ENCODE measurements at places on chromosomes 4 and X. TPM values are rescaled to one million over a fixed set of nuclear protein-coding genes. Genes with fewer than 3 reads are reported as not detected.

Gene NDNF
- total RNA-seq: 0.18 TPM

- DNase-seq: no peak
Observed at GRCh38 chrX:39627257-39627656, 470.5 kb downstream of the BCOR start.

- DNase-seq: no peak
Observed at GRCh38 chr4:165470009-165470408, 91.2 kb downstream of the CPE start.

DNA sequence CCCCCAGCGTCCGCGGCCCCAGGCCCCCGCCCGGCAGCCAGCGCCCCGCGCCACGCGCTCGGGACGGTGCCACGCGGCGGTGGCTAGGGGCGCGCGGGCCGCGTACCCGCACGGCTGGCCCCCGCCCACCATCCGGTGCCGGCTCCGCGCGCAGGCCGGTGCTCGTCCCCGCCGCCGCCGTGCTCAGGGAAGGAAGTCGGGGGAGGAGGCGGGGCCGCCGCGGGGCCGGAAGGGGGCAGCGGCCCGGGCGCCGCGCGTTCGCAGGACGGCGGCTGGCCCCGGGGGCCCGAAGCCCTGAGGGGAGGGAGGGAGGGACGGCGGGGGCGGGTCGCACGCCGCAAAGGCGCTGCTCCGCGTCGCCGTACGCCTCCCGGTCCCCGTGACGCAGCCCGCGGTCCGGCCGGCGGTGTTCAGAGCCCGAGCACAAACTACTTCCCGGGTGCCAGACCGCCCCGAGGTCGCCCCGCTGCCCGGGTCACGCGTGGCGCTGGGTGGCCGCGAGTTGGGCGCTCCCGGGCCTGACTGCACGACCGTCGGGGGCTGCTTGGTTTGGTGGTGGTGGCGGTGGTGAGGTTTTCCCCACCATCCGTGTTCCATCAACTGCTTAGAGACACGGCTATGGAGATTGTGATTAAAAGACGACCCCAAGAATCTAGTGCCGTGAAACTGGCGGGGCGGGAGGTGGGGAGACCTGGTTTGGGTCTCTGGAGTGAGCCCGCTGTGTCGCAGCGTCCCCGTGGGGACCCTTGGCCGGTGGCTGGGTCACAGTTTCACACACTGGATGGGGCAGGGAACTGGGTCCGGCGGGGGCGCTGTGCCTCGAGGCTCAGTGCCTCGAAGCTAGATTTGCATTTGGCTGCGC, at the start of gene DCTD:
Gene DCTD, minus strand, starts transcription at position 205 of the 862 bp plus-strand sequence. CDS start 1,818 bp downstream, outside the sequence.
- DNase-seq: peak; percentile 68

Gene PGAM4
- 0.85 TPM for total RNA-seq

Gene L1CAM
- 0.79 TPM for total RNA-seq

- no peak for DNase-seq
Observed at GRCh38 chrX:153735274-153735673, 10.6 kb downstream of the ABCD1 start.

DNA sequence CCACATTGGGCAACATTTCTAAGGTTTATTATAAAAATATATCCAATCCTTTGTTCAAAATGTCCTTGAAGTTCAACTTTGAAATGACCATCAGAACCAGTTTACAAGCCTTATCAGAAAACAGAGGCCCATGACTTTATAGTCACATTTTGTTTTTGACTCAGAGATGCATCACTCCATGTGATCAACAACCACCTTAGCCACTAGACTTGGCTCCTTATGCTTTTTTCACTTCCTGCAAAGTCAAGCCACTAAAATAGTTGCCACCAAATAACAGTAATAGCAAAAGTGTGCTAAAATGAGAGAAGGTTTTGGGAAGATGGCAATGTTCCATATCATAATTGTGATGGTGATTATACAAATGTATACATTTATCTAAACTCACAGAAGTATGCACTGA, 181.7 kb downstream of the MAML3 start:
- no peak for DNase-seq

DNA sequence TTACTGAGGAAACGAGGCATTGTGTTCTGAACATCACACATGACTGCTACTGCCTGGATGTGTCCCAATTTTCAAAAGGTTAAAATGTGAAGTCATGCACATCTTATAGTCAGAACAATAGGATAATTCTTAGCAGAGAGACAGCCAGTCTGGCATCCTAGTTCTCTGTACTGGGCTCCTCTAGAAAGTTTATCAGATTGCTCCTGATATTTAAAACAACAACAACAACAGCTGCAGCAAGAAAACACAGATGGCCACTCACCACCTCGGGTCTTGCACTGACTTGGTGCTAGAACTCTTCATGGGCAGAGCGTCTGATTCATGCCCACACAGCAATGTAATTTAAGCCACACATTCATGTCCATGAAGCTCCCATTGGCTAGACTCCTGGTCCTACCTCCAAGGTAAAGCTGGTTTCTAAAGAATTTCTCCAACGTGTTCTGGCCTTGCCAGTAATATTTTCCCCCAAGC, 33.3 kb upstream of the SLC2A9 start:
- DNase-seq: no peak

- no peak for DNase-seq
Observed at GRCh38 chr4:140099983-140100382, 54.0 kb downstream of the MAML3 start.

Gene TACR3
- total RNA-seq: not detected

Gene PABPC5
- not detected for total RNA-seq

Gene SORBS2
- not detected for total RNA-seq

DNA sequence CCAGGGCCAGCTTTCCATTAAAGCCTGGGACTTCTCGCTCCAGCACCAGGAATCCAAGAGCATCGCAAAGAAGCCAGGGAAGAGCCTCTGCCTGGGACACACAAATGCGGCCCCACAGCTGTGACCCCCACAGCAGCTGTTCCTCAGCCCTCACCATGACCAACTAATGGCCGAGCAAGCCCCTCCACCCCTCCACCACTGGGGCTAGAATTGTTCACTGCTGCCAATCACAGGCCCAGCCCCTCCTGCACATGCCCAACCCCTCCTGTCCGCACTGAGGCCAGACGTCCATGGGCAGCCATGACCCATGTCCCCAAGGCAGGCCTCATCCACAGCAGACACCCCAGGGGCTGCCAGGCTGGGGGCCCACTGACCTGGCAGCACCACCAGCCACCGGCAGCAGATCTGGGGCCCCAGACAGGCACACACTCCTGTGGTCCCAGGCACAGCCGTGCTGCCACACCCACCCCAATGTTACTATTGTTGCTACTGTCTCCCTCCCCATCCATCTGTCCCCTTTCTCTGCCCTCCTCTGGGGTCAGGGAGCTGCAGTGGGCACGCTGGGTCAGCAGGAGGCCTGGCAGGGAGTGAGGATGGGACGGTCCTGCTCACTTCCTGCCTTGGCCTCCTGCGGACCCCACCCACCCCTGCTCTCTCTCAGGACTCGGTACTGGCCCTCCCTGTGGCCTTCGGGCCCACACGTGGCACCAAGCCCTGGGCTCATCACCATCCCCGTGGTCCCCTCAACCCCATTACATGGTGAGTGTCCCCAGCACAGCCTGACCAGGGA, 56.0 kb downstream of the ZFYVE28 start:
- DNase-seq: no peak

GRCh38 chr4:88567591-88567990, 24.7 kb upstream of the HERC3 start:
- DNase-seq: no peak

GRCh38 chr4:120733968-120734367, 188.6 kb downstream of the PRDM5 start:
- no peak for DNase-seq

- no peak for DNase-seq
Observed at GRCh38 chrX:21398426-21398825, 24.2 kb downstream of the CNKSR2 start.

GRCh38 chr4:79798047-79798446, 275.0 kb downstream of the ANTXR2 start:
- DNase-seq: no peak

Gene BEX2
- 9.0 TPM for total RNA-seq

DNA sequence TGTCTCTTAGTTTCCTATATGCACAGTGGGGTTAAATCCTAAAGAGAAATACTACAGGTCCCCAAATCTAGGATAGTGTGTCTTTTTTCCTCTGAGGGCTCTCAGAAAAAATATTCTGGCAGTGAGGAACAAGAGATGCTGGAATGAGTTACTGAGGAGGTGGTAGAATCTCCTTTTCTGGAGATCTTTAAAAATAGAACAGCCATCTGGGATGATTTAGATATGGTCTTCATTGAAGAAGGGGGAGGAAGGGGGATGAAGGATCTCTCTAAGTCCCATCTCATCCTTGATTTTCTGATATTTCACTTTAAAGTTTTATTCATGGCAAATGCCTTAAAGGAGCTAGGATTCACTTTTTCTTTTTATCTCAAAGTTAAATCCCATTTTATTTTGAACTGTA, 235.0 kb downstream of the MAML3 start:
- no peak for DNase-seq
